Panc1 (cell line): ENCODE measurements at places on chromosomes 5 and 9.

DNA sequence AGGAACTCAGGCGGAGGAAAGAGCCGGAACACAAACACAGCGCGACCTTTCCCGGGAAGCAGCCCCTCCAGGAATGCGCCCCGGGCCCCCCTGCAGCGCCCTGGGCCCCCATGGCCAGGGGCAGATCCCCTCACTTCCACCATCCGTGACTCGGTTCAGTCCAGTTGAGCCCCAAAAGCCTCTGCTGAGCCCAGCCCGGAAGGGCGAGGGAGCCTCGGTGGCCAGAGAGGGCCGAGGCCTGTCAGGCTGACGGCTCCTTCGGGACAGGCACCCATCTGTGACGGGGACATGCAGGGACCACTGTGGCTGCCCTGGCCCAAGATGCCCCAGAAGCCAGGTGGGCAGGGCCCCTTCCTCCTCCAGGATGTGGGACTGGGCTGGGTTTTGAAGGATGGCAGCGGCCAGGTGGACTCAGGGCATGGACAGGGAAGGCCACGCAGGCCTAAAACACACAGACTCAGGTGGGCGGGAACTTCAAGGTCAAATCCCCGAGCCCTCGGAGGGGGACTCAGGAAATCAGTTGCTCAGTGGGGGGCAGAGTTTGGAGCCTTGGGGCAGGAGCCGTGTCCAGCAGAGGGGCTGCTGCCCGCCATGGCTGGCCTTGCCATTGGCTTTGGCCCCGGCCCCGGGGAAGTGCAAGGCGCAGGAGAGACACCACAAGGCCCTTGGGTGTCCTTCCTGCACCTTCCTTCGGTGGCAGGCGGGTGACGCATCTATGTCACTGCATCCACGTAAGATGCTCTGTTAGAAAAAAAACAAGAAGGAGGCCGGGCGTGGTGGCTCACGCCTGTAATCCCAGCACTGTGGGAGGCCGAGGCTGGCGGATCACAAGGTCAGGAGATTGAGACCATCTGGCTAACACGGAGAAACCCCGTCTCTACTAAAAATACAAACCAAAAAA lies 29.7 kb upstream of the ABO start:
- DNase-seq = no peak

GRCh38 chr9:24939109-24939850 lies 393.6 kb upstream of the IZUMO3 start:
- no peak for DNase-seq

GRCh38 chr5:176542596-176543427 lies 5.6 kb upstream of the RNF44 start:
- DNase-seq = no peak

- DNase-seq = no peak
Observed at GRCh38 chr9:109894921-109895758, 115.1 kb downstream of the PALM2AKAP2 start.

DNA sequence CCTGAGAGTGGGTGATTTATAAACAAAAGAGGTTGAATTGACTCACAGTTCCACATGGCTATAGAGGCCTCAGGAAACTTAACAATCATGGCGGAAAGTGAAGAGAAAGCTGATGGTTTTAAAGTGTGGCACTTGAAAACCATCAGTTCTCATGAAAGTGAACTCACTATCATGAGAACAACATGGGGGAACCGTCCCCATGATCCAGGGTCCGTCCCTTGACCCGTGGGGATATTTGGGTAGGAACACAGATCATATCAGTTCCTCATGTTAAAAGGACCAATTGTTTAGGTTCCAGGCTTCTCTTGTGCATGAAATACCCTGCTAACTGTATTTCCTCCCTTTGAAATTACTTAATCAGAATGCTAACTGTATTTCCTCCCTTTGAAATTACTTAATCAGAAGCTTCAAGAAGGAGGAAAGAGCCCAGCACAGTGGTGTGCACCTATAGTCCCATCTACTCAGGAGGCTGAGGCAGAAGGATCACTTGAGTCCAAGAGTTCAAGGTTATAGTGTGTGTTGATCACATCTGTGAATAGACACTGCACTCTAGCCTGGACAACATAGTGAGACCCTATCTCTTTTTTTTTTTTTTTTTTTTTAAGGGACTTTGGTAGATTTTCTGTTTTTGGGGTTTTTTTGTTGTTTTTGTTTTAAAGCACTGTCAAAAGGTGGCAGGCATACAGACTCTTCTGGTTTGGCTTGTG lies 24.8 kb downstream of the TTC1 start:
- no peak for DNase-seq

GRCh38 chr9:114051706-114052105 lies 26.4 kb downstream of the AMBP start:
- DNase-seq = no peak

- DNase-seq = no peak
Observed at GRCh38 chr5:130243641-130244040, 339.4 kb downstream of the CHSY3 start.

DNA sequence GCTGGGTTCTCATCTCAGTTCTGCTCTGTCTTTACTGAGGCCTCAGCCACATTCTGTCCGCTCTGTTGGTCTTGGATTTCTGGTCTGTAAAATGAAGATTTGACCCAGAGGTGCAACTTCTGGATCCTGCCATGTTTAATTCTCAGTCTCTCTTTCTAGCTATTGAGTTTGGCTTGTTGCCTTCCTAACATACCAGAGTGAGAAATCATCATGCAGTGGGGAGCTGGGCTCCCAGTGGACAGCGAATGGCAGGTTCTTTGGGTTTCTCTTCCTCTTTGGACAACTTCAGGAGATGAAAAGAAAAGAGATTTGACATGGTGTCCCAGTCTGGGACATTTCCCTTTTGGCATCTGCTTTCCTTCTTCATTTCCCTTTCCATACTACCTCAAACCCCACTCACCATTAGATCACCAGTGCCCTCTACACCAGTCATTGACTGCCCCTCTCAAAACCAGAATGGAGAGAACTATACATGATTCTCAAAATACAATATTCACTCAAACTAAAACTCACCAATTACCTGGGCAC lies 334.7 kb downstream of the ACTL7B start:
- no peak for DNase-seq

- no peak for DNase-seq
Observed at GRCh38 chr9:5621327-5621726, 7.6 kb upstream of the RIC1 start.

- no peak for DNase-seq
Observed at GRCh38 chr9:69673311-69673640, 1.1 kb upstream of the APBA1 start.

- DNase-seq = no peak
Observed at GRCh38 chr5:135429301-135430134, 17.6 kb downstream of the DCANP1 start.

DNA sequence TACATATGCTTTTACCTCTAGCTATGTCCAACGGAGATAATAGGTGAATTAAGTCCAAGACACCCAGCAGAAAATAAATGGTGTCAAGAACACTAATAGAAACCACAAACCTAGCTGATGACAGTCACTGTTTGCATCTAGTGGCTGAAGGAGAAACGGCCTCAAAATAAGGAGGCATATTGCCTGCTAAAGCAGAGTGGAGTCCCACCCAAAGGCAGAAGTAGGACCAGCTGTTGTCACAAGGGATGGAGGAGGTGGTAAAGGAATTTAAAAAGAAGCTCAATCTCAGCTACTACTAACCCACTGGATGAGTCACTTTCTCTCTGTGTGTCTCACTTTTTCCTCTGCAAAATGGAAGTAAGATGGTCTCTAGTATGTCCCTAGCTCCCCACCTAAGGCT lies 224.3 kb downstream of the GRIA1 start:
- no peak for DNase-seq

DNA sequence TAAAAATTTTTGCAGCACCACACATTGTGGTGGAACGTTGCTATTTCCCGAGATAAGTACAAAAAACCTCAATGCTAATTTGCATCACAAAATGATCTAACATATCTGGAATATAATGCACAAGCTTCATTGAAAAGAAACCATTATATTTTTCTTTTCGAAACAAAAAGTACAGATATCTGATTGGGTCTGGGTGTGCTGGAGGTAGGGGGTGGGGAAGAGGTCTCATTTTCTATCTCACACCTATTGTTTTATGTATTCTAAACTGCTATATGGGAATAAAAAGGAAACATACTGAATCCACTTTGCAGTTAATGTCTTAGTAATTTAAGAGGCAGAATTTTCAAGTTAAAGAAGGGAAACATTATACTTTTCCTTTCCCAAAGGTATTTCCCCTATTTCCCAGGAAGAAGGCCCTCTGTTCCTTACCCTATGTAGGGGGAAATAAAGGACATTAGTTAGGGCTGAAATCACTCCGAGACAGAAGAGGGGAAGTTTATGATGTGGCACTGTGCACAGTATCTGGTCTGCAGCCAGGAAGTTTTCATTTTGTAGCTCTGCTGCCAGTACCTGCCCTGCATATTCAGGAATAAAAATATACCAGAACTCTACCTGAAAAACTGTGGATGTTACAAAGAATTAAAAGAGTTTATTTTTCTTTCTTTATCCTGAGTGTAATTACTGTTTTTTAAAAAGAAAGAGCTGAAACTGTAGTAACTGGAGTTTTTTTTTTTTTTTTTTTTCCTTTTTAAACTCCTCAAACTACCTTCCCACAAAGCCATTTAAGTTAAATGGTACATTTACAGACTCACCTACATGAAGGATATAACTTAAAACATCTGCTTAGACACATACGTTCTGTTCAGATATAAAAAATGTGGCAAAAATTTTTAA lies 7.4 kb downstream of the MEF2C start:
- no peak for DNase-seq

DNA sequence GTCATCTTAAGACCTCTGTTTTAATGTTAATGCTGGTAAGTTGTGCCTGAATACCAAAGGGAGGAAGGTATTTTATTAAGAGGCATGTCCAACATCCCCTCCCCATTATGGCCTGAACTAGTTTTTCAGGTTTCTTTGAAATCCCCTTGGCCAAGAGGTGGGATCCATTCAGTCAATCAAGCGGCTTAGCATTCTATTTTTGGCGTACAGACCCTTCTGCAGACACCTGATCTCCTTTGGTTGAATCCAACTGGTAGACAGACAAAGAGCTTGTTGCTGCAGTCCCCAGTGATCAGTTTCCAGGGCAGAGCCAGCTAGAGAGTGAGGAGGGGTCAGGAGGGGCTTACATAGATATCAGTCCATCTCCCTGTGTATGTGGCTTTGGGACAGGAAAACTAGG lies 7.9 kb upstream of the KCNMB1 start:
- DNase-seq = no peak
